Fibroblast of lung (primary cell): ENCODE measurements at places on chromosomes 16 and 17. TPM values are rescaled to one million over a fixed set of nuclear protein-coding genes. Genes with fewer than 3 reads are reported as not detected.

- no peaks in the 10 kb centered on the region for H3K27me3 ChIP-seq
- peaks cover 17% of the 10 kb centered on the region for H3K4me1 ChIP-seq
- peak; percentile 74 for DNase-seq
- H3K4me3 ChIP-seq: no peak overlapping the region
- H3K36me3 ChIP-seq: no peaks in the 10 kb centered on the region
- peak overlapping the region; percentile 35 for H3K27ac ChIP-seq
These were observed 353.1 kb downstream of the FOXL1 start for GRCh38 chr16:86931410-86931941.

SMYD4 gene
- 8.7 and 11.6 TPM in 2 replicates for total RNA-seq

CIITA gene
- total RNA-seq: 0.51 and 0.66 TPM in 2 replicates

DNA sequence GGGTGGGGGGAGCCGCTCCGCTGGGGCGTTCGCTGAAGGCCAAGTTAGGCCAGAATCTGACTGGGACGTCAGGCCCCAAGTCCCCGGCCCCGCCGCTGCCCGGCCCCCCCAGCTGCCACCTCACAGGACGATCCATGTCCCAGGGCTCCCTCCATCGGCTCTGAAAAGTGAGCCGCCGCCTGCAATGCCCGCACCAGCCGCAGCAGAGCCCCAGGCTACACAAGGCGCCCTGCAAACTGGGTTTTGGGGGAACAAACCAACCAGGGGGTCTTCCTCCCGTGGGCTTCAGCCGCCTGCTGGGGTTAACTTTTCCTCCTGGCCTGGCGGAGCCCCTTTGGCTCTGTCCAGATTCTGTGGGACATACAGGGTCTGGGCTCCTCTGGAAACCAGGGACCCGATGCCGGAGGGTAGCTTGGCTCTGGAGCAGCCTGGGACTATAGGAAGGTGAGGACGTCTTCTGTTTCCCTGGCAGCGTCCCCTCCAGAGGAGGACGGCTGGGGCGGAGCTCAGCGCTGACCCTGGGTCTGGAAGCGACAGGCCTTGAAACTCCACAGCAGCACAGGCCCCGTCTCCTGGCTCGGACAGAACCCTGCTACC lies 835 bp downstream of the NME4 start:
- H3K36me3 ChIP-seq: peaks cover 8% of the 10 kb centered on the region
- no peak overlapping the region for H3K27ac ChIP-seq
- H3K27me3 ChIP-seq: no peaks in the 10 kb centered on the region
- H3K4me3 ChIP-seq: peak overlapping the region; percentile 11

- H3K4me3 ChIP-seq: no peak overlapping the region
- H3K27ac ChIP-seq: no peak overlapping the region
- peaks cover 4% of the 10 kb centered on the region for H3K27me3 ChIP-seq
- no peaks in the 10 kb centered on the region for H3K4me1 ChIP-seq
- H3K36me3 ChIP-seq: no peaks in the 10 kb centered on the region
These were observed 1.8 kb upstream of the SLC4A1 start for GRCh38 chr17:44269535-44270240.

DNA sequence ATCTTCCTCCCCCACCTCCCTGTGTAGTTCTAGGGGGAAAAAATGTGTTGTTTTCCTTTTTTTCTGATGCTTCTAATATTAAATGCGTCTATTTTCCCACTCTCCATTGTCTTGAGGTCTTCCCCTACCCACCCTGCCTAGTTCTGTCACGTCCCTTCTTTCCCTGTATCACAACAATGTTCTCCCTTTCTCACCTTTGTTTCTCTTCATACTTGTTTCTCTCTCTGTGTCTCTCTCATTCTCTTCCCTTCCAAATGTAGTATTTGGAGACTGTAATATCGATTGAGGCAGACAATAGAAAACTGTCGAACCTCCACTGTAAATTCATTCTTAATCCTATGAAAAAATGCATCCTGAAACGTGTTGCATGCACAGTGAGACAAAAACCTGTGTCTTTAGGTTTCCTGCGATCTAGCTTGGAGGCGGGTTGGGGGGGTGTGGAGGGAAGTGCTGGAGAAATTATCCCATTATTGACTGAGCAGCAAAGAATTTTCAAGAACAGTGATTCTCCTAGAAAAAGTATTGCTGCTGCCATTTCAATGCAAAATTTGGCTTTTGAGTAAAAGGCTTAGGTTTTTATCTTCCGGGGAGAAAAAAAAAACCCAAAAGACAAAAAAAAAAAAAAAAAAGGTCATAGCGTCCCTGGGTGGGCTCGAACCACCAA lies 1.3 kb upstream of the PSMB3 start:
- DNase-seq: no peak
- H3K27me3 ChIP-seq: no peaks in the 10 kb centered on the region
- peaks cover 5% of the 10 kb centered on the region for H3K36me3 ChIP-seq
- H3K4me3 ChIP-seq: peak overlapping the region; percentile 20
- H3K4me1 ChIP-seq: peaks cover 5% of the 10 kb centered on the region
